ENCODE measurements at places on chromosomes 7 and 10.

DNA sequence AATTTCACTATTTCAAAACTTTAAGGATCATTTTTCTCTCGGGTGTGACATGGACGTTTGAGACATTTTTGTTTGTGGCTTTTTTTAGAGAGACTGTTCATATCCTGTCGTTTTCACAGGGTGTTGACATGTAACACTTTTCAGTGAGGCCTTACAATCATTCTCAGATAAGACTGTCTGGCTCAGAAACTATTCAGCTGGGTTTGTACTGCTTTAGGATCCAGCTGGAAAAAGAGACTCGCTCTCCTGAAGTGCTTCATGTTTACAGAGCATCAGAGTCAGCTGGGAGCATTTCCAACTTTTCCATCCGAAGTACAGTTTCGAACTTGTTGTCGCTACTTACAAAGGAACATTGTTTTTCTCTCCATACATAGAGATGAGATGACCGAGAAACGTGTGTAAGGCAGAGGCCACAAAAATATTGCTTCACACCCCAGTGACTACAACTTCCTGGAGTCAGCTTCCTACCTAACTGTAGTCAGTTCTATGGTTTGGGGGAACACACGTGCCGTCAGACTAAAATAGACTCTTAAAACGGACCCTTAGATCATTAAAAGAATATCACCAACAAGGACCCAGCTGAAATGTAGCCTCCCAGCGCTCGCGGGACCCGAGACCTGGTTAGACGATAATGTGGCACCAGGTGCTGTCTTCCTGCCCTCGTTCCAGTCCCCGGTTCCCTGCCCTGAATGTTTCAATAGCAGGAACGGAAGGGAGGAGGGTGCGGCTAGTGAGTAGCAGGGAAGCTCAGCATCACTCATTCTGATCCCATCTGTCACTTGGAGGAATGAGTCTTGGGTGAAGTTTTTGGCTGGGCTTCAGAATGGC, 78.0 kb downstream of the MKI67 start:
- no peak for DNase-seq

DNA sequence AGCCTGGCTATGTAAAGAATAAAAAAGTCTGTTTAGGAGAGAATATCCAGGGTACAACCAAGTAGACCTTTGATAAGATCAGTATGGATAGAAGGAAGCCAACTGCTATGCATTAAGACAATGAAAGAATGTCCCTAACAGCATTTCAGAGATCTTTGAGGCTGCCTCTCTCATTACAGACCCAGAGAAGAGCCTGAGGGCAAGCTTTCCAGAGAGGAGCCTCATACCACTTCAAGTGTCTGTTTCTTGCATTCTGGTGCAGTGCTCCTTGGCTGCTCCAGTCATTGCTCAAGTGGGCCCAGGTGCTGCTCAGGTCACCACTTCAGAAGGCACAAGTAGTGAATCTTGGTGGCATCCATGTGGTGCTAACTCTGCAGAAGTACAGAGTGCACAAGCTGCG, 514.0 kb downstream of the PLXDC2 start:
- DNase-seq, result no peak

DNA sequence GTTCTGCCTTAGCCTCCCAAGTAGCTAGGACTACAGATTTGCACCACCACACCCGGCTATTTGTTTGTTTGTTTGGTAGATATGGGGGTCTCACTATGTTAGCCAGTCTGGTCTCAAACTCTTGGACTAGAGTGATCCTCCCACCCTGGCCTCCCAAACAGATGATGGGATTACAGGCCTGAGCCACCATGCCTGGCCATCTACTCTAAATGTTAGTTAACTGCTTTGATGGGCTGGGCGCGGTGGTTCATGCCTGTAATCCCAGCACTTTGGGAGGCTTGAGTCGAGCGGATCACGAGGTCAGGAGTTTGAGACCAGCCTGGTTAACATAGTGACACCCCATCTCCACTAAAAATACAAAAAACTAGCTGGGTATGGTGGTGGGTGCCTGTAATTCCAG, 74.8 kb downstream of the SEPTIN14 start:
- DNase-seq, result no peak

- no peak for DNase-seq
These were observed 177.9 kb downstream of the DNAJB6 start for GRCh38 chr7:157514746-157515145.

- DNase-seq, result no peak
These were observed 56.9 kb upstream of the AOAH start for GRCh38 chr7:36781011-36781738.

GRCh38 chr10:69646185-69647060, 16.4 kb downstream of the FAM241B start:
- peak; percentile 42 for DNase-seq

DNA sequence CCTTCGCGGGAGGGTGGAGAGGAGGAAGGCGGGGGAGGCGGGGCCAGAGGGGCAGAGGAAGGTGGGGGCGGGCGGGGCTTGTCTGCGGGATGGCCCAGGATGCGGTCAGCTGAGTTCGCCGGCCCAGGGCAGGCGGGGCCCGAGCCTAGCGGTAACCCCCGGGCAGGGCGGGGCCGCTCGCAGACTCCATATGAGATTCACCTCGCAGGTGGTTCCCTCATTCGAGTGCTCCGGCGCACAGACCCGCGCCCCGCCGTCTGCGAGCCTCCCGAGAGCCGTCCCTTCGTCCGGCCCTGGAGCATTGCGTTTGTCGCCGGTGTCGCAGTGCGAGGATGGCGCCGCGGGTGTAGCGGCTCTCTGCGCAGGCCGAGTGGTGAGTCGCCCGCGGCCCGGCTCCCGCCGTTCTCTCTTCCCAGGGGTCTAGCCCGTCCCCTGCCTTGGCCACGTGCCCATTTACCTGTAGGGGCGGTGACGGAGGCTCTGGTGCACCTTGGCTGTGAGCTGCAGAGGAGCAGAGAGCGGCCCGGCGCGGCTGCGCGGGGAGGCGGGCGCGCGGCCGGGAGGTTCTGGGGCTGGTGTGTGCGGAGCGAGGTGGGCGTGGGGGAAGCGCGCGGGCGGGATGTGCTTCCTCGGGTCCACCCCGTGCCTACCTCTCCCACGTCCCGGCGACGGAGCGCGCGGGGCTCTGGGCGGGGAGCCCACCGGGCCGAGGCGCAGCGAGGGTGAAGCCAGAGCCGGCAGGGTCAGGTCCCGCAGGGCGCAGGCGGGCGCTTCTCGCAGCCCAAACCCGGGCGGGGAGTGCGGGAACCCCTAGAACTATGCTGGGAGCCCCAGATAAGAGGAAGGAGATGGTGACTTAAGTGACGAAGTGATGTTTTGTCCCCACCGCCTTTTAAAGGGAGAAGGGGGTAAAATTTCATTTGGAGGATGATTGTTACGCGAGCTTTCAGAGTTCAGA, at the start of gene UPP1:
UPP1 (plus strand) TSS at position 220 of the 958 bp plus-strand sequence. CDS start 5,519 bp downstream, outside the sequence.
- peak; percentile 88 for DNase-seq

DNA sequence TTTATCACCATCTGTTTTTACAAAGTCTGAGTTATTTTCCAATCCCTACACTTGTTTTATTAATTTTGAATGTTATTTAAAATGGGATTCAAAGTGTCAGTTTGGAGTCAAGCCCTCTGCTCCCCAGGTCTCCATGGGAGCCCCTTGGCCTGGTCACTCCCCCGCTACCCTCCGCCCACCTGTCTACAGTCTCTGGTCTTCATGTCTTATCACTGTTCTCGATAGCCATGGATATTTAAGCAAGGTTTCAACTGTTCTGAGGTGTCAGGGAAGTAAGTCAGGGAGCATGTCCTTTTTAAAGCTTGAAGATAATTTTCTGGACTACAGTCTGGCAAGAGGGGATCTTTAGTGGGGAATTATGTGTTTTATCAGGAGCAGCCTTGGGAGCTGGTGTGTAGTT, 19.1 kb upstream of the HPS1 start:
- DNase-seq, result no peak

GRCh38 chr7:151542606-151543130, 23.0 kb upstream of the RHEB start:
- no peak for DNase-seq

- DNase-seq, result no peak
These were observed 2.5 kb downstream of the P4HA1 start for GRCh38 chr10:73093922-73094850.

- no peak for DNase-seq
These were observed 135.3 kb downstream of the MAD1L1 start for GRCh38 chr7:2097492-2097891.

All from iPS-NIHi11 (cell line).